HuH-7 (cell line): ENCODE measurements at places on chromosomes 1 and 21.
A peak's percentile ranks its signal among the peaks of the same experiment; 100 is the strongest.

DNA sequence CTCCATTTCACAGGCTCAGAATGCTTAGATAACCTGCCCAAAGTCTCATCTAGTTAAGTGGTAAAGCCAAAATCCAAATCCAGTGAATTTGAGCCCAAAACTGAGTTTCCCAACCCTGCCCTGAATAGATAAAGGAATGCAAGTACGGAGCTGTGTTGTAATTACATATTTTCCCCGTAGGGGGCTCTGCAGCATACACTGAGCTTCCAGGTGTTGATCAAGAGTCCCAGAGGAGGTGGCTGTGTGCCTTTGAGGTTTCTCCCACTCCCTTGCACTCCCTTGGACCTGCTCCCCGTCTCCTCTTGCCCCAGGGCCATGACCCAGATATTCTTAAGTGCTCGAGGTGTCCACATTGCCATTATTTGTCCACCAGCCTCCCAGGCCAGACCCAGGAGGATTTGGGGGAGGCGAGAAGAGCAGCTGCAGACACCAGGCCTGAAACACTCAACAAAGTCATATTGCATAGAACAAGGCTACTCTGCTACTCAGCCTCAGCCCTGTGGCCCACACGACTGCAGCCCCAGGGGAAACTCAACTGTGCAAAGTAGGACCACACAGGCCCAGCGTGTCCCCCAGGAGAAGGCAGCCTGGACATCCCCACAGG, 18.4 kb upstream of the LY9 start:
- DNase-seq, result peak; percentile 51

- DNase-seq, result no peak
Measured at GRCh38 chr1:86866665-86867064, 47.3 kb downstream of the SELENOF start.

GRCh38 chr1:103761896-103762295, 12.2 kb downstream of the AMY1C start:
- DNase-seq, result no peak

GRCh38 chr1:206686478-206687249, 2.0 kb downstream of the MAPKAPK2 start:
- no peak for DNase-seq

DNA sequence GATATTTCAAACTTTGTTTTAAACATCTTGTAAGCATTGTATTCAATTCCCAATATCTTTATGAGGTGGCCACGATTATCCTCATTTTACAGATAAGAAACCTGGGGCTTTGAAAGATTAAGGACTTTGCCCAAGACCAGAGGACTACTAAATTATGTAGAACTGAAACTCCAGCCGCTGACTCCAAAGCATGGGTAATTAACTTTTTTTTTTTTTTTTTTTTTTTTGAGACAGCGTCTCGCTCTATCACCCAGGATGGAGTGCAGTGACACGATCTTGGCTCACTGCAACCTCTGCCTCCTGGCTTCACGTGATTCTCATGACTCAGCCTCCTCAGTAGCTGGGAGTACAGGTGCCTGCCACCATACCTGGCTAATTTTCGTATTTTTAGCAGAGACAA, 68.7 kb downstream of the ALG14 start:
- no peak for DNase-seq

DNA sequence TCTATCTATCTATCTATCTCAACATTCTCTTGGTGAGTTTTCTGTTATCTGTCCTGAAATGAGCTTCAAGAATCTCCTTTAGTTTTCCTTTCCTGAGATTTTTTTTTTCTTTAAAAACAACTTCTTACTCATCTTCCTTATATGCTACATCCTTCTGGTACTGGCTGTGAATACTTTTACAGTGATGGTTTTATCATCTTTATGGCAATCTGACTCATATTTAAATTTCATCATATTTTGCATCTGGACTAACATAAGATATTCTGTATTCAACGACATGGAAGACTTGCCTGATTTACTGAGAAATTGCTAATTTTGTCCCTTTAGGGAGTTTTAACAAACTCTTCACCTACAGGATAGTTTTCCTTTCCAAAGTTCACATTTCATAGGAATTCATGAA, 33.0 kb downstream of the PDE4B start:
- DNase-seq, result no peak
